ENCODE measurements at places on chromosomes 2 and 18. TPM values are rescaled to one million over a fixed set of nuclear protein-coding genes. Genes with fewer than 3 reads are reported as not detected.

The FAHD2B gene
- total RNA-seq, result 21.2 TPM

The ZNF2 gene
- 3.3 TPM for total RNA-seq

The MARCHF4 gene
- 26.1 TPM for total RNA-seq

The C2orf80 gene
- not detected for total RNA-seq

The TMEM247 gene
- not detected for total RNA-seq

The TEKT4 gene
- total RNA-seq, result not detected

The ROCK1 gene
- total RNA-seq, result 59.9 TPM

The CXCR4 gene
- total RNA-seq, result 215 TPM

The SOWAHC gene
- total RNA-seq, result 12.9 TPM

The CD207 gene
- 0.51 TPM for total RNA-seq

The CAPN13 gene
- not detected for total RNA-seq

The ALPP gene
- 0.34 TPM for total RNA-seq

The GNLY gene
- total RNA-seq, result not detected

The ANKRD30B gene
- not detected for total RNA-seq

The RUFY4 gene
- total RNA-seq, result not detected

The MREG gene
- 48.4 TPM for total RNA-seq

The RAB27B gene
- total RNA-seq, result not detected

The G6PC2 gene
- total RNA-seq, result not detected

The REG1B gene
- total RNA-seq, result not detected

Data from glutamatergic neuron (in vitro differentiated cells).